ENCODE measurements at places on chromosomes 1 and 21.

- no peak for DNase-seq
These were observed 6.5 kb upstream of the C2CD4D start for GRCh38 chr1:151846062-151846568.

DNA sequence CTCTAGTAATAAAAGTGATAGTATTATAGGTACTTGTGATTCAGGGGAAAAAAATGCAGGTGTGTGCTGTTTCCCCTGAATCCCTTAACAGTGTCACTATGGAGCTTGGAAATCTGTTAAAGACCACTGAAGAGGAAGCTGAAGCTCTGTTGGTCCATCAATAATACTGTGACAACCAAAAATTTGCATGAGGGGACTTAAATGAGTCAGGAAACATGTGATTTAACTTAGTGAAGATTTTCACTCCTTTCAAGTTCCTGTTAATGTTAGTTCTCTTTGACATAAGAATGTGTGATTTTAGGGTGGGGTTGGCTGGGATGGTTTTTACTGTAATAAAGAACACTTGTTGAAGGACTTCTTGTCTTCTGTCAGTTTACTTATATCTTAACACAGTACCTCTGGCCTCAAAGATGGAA, 32.0 kb downstream of the VANGL2 start:
- DNase-seq, result no peak

GRCh38 chr21:35053356-35054096, 4.4 kb upstream of the RUNX1 start:
- DNase-seq, result no peak

DNA sequence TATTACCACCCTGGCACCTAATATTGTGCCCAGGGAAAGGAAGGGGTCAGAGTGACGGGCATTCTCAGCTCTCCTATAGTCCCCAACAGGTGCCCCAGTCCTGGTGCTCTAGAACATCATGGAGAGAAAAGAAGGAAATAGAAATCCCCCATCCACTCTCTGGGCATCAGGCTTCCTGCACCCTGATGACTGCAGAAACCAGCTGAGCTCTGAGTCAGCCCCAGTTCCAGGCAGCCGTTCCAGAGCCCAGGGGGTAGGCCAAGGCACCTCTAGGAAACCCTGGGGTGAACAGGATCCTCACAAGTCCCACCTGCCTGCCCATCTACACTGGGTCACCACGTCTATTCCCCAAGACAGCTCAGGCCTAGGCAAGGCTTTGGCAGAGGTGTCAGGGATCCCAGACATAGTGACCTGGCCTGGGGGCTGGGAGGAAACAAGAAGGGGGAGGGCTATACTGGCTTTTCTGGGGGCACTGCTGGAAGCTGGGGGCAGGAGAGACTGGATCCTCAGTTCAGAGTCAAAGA, 709 bp downstream of the NECTIN4 start:
- no peak for DNase-seq

GRCh38 chr1:199641531-199641930, 386.0 kb upstream of the NR5A2 start:
- no peak for DNase-seq

- no peak for DNase-seq
These were observed 98.8 kb downstream of the NOS1AP start for GRCh38 chr1:162168261-162168660.

Data from COR-L47 (cell line).